Esophagus muscularis mucosa (tissue), 4 donors: ENCODE measurements at places on chromosomes 3 and 15. TPM values are rescaled to one million over a fixed set of nuclear protein-coding genes. Genes with fewer than 3 reads are reported as not detected.
A peak's percentile ranks its signal among the peaks of the same experiment; 100 is the strongest.

The CLDN1 gene
- 0.99 TPM for total RNA-seq

The POTEB gene
- total RNA-seq = not detected

The COL6A5 gene
- not detected for total RNA-seq

The ZNF35 gene
- 21.2 TPM for total RNA-seq

The ANKUB1 gene
- total RNA-seq = not detected

The SNTN gene
- total RNA-seq = not detected

The DUOXA2 gene
- not detected for total RNA-seq

The ATP13A4 gene
- 0.39 TPM for total RNA-seq

The ESYT3 gene
- total RNA-seq = 1.1 TPM

The PPP1R14D gene
- total RNA-seq = not detected

The TICRR gene
- total RNA-seq = not detected

- peaks cover 26% of the 10 kb centered on the region for H3K4me1 ChIP-seq
- no peaks in the 10 kb centered on the region for H3K27me3 ChIP-seq
- H3K27ac ChIP-seq = no peak overlapping the region
- H3K36me3 ChIP-seq = no peaks in the 10 kb centered on the region
Observed at GRCh38 chr3:140019946-140020345, 85.0 kb downstream of the CLSTN2 start.

GRCh38 chr3:184822654-184823053 is 10.7 kb downstream of the VPS8 start:
- H3K4me1 ChIP-seq = peaks cover 12% of the 10 kb centered on the region
- no peak overlapping the region for H3K4me3 ChIP-seq
- H3K36me3 ChIP-seq = peaks cover 17% of the 10 kb centered on the region
- DNase-seq = no peak

DNA sequence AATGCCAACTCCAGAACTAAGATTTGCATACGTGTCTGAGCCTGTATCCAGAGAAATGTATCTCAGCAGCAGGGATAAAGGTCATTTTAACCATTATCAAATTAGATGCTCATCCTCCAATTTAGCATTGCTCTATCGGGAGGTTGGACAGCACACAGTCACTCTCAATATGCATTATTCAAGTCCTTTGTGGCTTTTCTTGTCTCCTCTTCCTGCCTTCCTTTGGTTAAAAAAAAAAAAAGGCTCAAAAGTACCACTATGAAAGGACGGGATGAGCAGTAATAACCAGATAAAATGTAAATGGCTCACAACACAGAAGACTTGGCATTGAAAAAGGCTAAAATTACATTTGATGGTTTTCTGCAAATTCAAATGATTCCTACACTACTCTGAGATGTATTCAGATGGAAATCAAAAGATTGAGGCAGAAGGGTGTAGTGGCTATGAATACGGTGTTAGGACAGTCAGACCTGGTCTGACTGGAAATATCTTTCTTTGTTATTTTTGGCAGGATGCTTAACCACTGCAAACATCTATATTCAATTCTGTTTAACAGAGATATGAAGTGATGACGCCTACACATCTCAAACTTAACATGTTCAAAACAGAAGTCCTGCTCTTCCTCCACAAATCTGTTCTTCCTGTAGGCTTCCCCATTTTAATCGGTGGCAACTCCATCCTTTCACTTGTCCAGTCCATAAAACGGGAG is 109.6 kb downstream of the ADAMTS9 start:
- no peak overlapping the region for H3K27ac ChIP-seq
- H3K4me1 ChIP-seq = peaks cover 19% of the 10 kb centered on the region
- H3K36me3 ChIP-seq = no peaks in the 10 kb centered on the region

- H3K36me3 ChIP-seq = peaks cover 64% of the 10 kb centered on the region
- no peak overlapping the region for H3K27ac ChIP-seq
- H3K4me3 ChIP-seq = no peak overlapping the region
Observed at GRCh38 chr15:74802290-74802689, 10.3 kb upstream of the LMAN1L start.

DNA sequence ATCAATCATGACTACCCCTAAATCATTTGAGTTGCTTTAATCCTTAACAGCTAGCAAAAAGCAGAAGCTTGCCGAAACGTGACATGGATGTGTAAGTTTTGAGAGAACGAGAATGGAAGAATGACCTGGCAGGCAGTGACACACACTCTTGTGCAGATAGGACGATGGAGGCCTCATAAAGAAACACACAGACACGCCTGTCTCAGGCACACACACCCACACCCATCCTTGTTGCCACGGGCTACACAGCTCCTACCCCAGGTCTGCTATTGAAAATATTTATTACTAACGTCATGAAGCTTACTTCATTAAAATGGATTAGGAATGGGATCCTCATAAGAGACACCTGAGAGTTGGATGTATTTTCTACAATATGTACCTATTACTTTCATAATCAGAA is 8.5 kb downstream of the MYO5C start:
- no peaks in the 10 kb centered on the region for H3K4me1 ChIP-seq
- H3K4me3 ChIP-seq = no peak overlapping the region
- no peak overlapping the region for H3K27ac ChIP-seq

DNA sequence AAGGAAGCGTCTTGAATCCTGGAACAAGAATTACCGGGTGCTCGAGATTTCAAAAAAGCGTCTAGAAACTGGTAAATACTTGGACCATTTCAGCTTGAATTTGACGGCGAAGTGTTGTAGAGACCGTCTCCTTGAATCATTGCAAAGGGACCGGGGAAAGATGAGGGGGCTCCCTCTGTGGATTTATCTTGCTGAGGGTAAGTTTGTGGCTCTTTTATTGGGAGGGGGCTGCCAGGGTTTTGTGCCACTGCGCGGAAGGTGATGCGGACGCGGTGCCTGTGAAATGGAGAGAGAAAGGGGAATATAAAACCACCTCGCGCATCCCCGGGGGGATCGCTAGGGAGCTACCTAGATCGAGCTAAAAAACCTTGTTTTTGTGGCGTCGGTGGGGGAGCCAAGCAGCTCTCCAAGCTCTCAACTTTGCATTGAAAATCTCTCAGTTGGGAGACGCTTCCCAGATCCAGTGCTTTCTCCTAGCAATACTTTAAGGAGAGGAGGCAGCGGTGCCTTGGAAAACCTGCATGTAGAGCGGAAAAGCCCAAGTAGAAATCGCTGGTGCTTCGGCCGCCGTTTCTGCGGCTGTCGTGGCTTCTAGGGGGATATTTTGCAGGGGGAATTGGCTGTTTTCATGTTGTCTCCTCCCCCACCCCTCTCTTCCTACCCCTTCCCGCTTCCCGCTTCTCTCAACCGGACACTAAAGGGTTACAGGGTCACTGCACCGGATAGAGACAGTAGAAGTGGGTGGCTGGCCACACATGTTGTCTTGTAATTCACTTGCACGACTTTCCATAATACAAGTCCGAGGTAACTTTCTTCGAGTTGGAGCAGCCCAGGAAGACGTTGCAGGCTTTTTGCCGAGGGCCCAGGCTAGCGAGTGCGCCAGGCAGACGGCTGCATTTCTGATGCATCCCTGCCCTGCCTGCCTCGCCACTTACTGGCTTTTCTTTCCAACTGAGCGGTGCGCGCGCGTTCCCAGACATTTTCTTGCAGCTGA is 187.6 kb downstream of the NLGN1 start:
- H3K36me3 ChIP-seq = no peaks in the 10 kb centered on the region
- peak overlapping the region; percentile 35 for H3K27ac ChIP-seq
- H3K4me1 ChIP-seq = peaks cover 13% of the 10 kb centered on the region

GRCh38 chr3:120684896-120685295 is 2.9 kb upstream of the HGD start:
- H3K36me3 ChIP-seq = peaks cover 10% of the 10 kb centered on the region
- no peak overlapping the region for H3K27ac ChIP-seq
- H3K4me1 ChIP-seq = no peaks in the 10 kb centered on the region
- no peaks in the 10 kb centered on the region for H3K27me3 ChIP-seq
- no peak overlapping the region for H3K4me3 ChIP-seq

- peak; percentile 55 for DNase-seq
- H3K36me3 ChIP-seq = no peaks in the 10 kb centered on the region
- no peak overlapping the region for H3K4me3 ChIP-seq
- no peaks in the 10 kb centered on the region for H3K27me3 ChIP-seq
- no peak overlapping the region for H3K27ac ChIP-seq
Observed at GRCh38 chr3:65871305-65872141, 167.2 kb downstream of the MAGI1 start.

GRCh38 chr3:195537995-195538394 is 5.1 kb downstream of the PPP1R2 start:
- no peak for DNase-seq
- H3K27ac ChIP-seq = no peak overlapping the region
- H3K27me3 ChIP-seq = no peaks in the 10 kb centered on the region
- H3K4me3 ChIP-seq = no peak overlapping the region

- no peak overlapping the region for H3K4me3 ChIP-seq
- peaks cover 51% of the 10 kb centered on the region for H3K4me1 ChIP-seq
- no peaks in the 10 kb centered on the region for H3K27me3 ChIP-seq
- no peaks in the 10 kb centered on the region for H3K36me3 ChIP-seq
Observed at GRCh38 chr15:60941448-60941847, 287.7 kb downstream of the RORA start.

DNA sequence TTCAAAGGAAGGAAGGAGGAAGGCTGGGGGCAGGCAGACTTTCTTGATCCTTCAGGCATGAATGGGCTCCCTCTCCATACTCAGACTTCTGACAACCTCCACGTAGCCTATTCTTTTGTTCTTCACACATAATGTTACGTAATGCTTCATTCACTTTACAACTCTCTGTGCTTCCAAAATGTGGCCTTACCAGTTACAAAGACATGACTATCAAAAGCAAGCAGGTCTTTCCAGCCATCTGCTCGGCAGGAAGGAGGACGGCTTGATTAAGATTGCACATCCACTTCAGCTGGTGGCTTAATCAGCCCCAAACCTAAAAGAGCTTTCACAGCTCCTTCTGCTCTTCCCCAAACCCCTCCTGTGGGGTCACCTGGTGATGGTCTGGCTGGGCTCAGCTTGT is 263.2 kb downstream of the XXYLT1 start:
- H3K27me3 ChIP-seq = peaks cover 8% of the 10 kb centered on the region
- H3K4me1 ChIP-seq = peaks cover 10% of the 10 kb centered on the region
- no peak overlapping the region for H3K27ac ChIP-seq
- DNase-seq = no peak
- no peak overlapping the region for H3K4me3 ChIP-seq

DNA sequence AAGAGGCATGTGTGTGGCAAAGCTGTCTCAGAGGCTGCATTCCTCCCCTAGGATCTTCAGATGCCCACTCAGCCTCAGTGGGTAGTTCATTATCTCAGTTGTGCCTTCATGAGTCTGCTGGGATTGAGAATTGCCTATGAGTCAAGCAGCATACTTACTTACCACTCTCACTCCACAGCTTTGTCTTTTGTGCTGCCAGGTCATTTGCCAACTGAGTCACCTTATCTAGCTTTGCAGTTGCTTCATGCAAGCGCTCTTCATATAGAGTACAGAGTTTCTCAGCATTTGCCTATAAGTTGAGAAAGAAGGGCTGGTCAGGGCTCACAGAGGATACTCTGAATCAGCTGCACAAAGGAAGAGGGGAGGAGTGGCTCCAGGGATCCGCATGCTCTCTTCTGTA is 89.5 kb downstream of the MYH15 start:
- no peaks in the 10 kb centered on the region for H3K27me3 ChIP-seq
- DNase-seq = no peak
- H3K36me3 ChIP-seq = no peaks in the 10 kb centered on the region
- no peak overlapping the region for H3K27ac ChIP-seq
- H3K4me3 ChIP-seq = no peak overlapping the region
- H3K4me1 ChIP-seq = no peaks in the 10 kb centered on the region

- H3K27ac ChIP-seq = no peak overlapping the region
- no peaks in the 10 kb centered on the region for H3K27me3 ChIP-seq
- no peak overlapping the region for H3K4me3 ChIP-seq
- no peak for DNase-seq
- no peaks in the 10 kb centered on the region for H3K36me3 ChIP-seq
Observed at GRCh38 chr3:104887619-104888018, 479.1 kb upstream of the ALCAM start.

- DNase-seq = no peak
- no peak overlapping the region for H3K4me3 ChIP-seq
- H3K27me3 ChIP-seq = no peaks in the 10 kb centered on the region
- H3K36me3 ChIP-seq = no peaks in the 10 kb centered on the region
Observed at GRCh38 chr3:185981621-185982020, 43.8 kb upstream of the TRA2B start.

- DNase-seq = no peak
- no peak overlapping the region for H3K27ac ChIP-seq
- H3K4me1 ChIP-seq = no peaks in the 10 kb centered on the region
- no peaks in the 10 kb centered on the region for H3K36me3 ChIP-seq
- H3K27me3 ChIP-seq = no peaks in the 10 kb centered on the region
Observed at GRCh38 chr3:137121704-137122314, 164.0 kb downstream of the IL20RB start.

DNA sequence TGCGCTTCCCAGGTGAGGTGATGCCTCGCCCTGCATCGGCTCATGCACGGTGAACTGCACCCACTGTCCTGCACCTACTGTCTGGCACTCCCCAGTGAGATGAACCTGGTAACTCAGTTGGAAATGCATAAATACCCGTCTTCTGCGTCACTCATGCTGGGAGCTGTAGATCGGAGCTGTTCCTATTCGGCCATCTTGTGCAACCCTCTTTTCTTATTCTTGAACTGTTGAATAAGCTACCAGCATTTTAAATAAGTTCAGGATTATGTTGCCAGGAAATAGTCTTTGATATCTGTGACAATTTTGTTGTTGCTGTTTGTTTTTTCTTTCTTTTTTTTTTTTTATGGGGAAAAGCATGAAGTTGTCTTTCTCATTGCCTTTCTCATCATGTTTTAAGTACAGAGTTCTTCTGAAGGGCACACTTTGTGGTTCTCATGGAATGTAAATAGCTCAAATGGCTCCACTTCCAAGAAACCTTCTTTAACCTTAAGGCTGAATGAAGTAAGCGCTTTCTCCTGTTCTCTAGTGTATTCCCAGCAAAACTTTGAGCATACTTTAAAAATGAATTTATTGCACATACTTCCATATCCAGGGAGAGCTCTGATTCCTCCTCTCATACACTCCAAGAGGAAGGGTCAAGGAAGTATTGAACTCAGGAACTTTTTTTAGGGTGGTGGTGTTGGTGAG is 468.0 kb upstream of the TBL1XR1 start:
- DNase-seq = no peak
- H3K4me1 ChIP-seq = no peaks in the 10 kb centered on the region
- H3K4me3 ChIP-seq = no peak overlapping the region
- no peaks in the 10 kb centered on the region for H3K36me3 ChIP-seq
- no peaks in the 10 kb centered on the region for H3K27me3 ChIP-seq

- H3K27me3 ChIP-seq = no peaks in the 10 kb centered on the region
- no peak overlapping the region for H3K4me3 ChIP-seq
- H3K36me3 ChIP-seq = no peaks in the 10 kb centered on the region
- DNase-seq = no peak
- no peak overlapping the region for H3K27ac ChIP-seq
- no peaks in the 10 kb centered on the region for H3K4me1 ChIP-seq
Observed at GRCh38 chr3:12467746-12468145, 16.5 kb upstream of the TSEN2 start.

DNA sequence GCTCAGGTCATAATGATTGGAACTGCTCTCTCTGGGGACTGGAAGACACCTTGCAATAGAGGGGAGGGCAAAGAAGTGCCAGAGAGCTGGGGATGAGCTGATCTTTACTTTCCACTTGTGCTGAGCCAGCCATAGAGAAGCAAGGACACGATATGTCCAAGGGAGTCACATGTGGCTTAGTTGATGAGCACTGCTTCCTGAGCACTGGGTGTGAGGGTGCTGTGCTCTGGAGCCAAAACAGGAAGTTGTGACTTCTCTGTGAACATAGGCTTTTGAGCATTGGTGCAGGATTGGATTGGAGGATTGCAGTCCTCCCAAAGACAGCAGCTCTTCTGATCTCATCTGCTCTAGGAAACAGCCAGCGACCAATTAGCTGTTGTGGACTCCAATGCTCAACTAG is 6.7 kb downstream of the PARP14 start:
- no peaks in the 10 kb centered on the region for H3K27me3 ChIP-seq
- H3K4me3 ChIP-seq = no peak overlapping the region
- peaks cover 27% of the 10 kb centered on the region for H3K36me3 ChIP-seq
- H3K27ac ChIP-seq = no peak overlapping the region
